Activated CD8-positive, alpha-beta memory T cell treated with anti-CD3 and anti-CD28 coated beads for 1 hour (primary cell): ENCODE measurements at places on chromosomes 2 and 18.

DNA sequence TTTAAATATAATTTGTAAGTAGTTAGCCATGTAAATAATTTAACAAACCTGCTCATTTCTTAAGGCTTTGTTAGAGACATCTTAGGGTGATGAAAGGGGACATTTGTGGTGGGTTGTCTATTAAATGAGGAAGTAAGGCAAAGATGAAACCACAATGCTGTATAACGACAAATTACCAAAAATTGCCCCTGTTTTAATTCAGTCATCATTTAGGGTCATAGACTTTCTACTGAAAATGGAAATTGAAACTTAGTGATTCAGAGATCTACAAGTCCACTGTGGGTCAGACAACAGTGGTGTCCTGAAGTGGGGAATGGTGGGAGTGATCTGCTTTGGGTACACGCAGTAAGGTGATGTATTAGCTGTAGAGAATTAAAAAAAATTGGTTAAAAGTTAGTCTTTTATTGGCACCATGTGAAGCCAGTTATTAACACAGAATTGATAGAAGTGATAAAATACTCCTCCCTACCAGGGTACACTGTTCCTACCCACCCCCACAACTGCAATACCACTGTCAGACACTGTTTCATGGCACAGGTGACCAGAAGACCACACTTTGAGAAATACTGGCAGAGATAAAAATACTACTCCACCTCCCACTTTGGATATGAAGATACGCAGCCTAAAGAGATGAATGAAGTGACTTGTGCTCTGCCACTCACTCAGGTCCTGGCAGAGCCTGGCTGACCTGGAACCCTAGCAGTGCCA is 13.4 kb downstream of the CERS6 start:
- DNase-seq = no peak

DNA sequence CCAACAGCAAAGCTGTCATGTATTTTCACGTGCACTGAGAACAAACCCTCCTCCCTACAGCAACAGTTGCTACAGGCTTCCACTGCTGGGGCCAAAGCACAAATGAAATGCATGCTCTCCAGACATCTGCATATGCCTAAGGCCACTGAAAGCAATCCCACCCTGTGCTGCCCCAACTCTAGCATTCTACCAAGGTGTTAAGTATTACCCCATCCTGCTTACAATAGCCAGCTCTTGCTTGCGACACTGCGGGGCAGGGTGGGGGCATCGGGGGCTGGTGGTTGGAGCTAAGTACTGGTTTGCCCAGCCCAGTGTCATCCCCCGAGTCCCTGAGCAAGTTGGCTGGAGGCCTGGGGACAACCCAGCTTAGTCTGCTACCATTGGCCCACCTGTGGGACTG is 742.5 kb downstream of the TDRD15 start:
- no peak for DNase-seq

GRCh38 chr18:25310045-25310444 is 41.9 kb downstream of the ZNF521 start:
- no peak for DNase-seq

GRCh38 chr2:218343591-218343990 is 13.1 kb upstream of the CATIP start:
- DNase-seq = no peak

DNA sequence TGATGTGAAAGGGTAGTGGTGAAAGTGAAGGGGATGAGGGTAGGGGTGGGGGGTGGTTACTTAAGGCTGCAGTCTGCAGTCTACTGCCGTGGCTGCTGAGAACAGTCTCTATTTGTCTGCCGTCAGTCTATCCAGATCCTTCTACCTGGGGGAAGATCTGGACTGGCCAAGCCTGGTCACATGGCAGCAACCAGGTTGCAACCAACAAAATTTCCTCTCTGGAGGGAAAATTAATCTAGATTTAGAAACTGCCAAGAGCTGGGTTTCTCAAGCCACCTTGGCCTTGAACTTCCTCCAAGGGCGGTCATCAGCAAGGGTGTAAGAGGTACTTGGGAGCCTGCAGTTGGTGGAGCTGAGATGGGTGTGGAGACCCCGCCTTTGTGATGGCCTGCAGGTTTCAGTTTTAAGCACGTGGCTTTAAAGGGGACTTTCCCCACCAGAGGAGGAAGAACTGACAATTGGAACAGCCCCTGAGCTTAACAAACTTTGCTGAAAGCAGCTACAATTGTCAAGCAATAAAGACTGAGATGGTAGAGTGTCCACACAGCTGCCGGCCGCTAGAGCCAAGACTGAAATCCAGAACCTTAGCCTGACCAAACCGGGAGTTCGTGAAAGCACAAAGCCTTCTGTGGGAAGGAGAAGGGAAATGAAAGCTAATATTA is 31.4 kb upstream of the KCMF1 start:
- DNase-seq = no peak

DNA sequence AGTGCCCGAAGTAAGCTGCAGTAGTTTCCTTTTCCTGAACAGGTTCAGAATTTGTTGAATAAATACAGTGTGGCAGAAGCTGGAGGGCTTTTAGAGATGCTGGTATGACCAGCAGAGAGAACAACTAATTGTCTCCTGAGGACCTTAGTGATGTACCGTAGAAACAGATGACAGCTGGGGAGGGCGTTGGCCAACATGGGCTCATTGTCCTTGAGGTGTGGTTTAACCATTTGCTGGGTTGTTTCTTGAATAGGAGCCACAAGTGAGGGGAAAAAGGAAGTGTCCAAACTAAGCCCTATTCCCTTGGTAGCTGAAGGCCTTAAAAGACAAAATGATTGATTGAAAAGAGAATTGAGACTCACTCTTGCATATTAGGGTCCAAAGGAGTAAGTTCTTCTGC is 11.7 kb upstream of the FAM228A start:
- DNase-seq = no peak

DNA sequence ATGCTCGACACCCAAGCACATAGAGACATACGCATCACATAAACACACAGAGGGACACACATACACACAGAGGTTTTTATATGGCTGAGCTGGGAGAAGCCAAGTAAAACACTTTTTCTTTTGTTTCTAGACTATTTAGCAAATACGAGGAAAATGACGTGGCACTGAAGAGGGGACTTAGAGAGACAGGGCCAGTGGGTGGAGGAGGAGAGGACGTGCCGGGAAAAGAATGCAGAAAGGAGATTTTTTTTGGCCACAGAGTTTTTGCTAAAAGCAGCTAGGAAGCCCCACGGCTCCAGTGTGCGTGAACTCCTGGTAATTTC is 168.5 kb upstream of the KLF7 start:
- DNase-seq = no peak

- DNase-seq = no peak
Measured at GRCh38 chr2:128154225-128154624, 63.2 kb downstream of the UGGT1 start.

DNA sequence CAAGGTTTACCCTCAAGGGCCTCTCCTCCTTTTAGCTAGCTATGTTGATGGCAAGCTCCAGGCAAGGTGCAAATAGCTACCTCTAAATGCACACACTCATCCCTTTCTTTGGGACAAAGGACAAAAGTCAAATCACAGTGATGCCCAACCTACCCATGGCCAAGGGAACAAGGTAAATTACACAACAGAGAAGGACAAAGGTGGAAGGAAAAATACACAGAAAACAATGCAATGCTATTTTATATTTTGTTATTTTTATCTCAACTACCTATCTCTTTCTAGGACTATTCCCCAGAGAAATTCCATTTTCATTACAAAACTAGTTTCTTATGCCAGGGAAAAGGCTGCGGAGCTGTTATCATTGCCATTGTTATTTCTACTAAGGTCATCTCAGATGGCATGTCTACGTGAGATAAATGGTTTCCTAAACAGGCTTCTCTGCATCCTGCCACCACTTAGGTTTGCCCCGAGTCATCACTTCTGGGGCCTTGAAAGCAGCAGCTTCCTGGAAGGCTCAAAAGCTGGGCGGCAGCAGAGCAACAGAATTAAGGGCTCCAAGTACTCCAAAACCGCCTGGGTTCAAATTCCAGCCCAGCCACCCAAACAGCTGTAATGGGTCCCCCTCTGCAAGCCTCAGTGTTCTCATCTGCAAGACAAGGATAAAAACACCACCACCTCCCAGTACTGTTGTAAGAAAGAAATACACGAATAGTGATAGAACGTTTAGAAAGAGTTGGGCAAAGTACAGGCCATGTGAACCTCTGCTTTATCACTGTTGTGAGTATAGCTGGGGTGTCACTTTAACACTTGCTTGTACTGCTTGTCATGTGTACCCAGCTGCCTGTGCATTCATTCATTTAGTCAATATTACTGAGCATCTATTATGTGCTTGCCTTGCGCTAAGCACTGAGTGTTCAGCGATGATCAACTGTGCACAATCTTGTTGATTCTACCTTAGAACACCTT is 20.9 kb downstream of the BCL2 start:
- DNase-seq = no peak

- DNase-seq = no peak
Measured at GRCh38 chr2:25041307-25041927, 459 bp upstream of the EFR3B start.

- no peak for DNase-seq
Measured at GRCh38 chr2:201523506-201523905, 72.0 kb downstream of the STRADB start.

- DNase-seq = no peak
Measured at GRCh38 chr18:43934322-43934721, 657.0 kb upstream of the SYT4 start.

DNA sequence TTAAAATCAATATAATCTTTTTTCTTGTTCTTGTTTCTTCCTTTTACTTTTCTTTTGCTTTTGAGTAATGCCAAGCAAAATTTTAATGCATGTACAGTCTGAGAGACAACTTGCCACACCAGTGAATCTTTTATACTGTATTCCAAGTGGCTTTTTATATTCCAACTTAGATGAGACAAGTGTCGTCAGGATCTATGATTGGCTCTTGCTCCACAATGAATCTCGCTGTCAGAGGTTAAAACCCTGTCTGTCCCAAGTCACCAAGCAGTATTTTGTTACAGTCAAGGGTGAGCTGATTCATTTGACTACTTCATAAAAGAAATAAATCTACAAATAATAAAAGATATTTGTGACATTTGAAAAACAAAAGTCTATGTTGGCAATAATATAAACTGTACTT is at the start of gene MSTN:
TSS of gene MSTN (minus strand) at position 129 of the 400 bp plus-strand sequence. CDS start 133 bp downstream, outside the sequence.
- no peak for DNase-seq

DNA sequence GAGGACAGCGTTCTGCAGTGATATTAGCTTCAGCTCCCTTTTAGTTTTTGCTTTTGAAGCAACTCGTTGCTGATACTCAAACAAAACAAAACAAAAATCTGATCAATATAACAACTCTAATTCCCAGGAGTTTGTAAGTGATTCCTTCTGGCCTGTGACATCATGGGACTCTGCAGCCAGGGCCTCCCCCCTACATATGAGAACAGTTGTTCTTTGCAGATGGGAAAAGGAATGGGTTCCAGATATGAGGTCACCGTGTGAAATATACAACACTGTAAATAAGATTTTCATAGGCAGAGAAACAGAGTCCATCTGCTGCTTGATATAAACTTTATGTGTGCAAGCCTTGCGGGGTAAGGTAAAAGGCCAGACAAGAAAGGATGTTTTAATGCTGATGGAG is 56.7 kb downstream of the DIS3L2 start:
- DNase-seq = no peak

- no peak for DNase-seq
Measured at GRCh38 chr2:195121341-195121740, 535.7 kb upstream of the SLC39A10 start.

DNA sequence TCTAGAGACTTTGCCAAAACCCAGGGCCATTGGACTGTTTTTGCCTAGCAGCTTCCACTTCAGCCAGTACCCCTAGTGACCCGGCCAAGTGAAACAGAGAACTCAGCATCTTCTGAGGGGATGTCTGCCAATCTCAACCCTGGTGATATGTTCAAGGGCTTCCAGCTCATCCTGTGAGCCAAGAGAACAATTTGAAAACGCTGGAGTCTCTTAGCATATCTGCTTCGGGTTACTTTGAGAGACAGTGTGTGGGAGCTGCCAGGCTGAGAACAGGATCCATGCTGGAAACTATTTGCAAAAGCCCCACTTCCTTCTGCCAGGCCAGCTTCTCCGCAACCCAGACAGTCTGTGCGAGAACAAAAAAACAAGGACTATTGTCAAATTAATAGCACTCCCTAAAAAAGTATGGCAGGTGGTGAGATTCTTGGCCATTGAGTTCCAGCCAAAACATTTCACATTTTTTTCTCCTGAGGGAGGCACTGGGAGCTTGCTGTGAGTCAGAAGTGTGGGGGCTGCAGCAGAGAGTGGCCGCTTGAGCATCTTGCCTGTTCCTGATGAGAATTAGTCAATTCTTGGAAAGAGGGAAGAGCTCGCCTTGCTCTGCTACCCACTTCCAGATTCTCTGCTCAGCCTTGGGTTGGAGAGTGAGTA is 395.6 kb upstream of the TRIB2 start:
- no peak for DNase-seq

DNA sequence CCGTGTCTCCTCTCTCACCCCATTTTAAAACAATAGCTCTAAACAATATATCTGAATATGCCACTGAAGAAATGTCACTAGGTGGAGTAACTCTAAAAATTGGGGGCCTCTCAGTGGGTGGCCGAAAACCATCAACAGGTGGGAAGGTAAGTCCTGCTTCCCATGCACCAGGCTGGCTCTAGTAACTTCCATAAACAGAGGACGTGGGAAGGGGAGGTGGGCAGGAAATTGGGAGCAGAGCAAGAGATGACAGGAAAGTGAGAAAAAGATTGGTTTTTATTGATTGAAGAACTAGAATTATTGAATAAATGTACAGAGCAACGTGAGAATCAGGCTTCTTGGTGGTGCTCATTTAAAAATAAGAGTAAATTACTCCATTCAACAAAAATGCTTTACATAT is 170.4 kb downstream of the SOCS6 start:
- no peak for DNase-seq

- no peak for DNase-seq
Measured at GRCh38 chr2:131022731-131023130, 70.5 kb downstream of the FAM168B start.

- DNase-seq = no peak
Measured at GRCh38 chr2:218398437-218399390, 954 bp upstream of the CTDSP1 start.

DNA sequence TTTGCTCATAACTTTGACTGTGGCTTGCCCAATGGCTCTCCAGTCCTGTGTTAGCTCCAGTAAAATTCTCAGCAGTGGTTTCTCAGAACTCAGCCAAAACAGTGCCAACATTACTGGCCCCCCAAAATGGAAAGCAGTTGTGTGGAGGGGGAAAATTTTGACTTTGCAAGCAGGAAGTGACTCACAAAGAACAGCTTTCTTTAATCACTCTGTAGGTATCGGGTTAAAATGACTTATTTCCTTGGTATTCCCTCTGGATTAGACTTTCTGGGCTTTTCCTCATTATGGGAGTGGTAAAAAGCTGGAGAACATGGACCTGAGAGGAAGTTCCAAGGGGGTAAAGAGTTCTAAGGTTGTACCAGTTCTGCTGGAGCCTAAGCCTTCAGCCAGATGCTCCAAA is 175.7 kb upstream of the RND3 start:
- DNase-seq = no peak

GRCh38 chr2:40371525-40372282 is 80.2 kb downstream of the SLC8A1 start:
- no peak for DNase-seq

GRCh38 chr2:111668274-111668616 is 215.7 kb downstream of the ANAPC1 start:
- no peak for DNase-seq

GRCh38 chr2:60556576-60557485 is 3.4 kb upstream of the BCL11A start:
- DNase-seq = no peak

- no peak for DNase-seq
Measured at GRCh38 chr2:168758970-168759820, 43.2 kb upstream of the NOSTRIN start.

GRCh38 chr2:50225021-50225928 is 806.7 kb downstream of the NRXN1 start:
- DNase-seq = no peak

- no peak for DNase-seq
Measured at GRCh38 chr2:65443509-65444186, 11.2 kb upstream of the SPRED2 start.
